ENCODE measurements at places on chromosomes 7 and 10.
A peak's percentile ranks its signal among the peaks of the same experiment; 100 is the strongest.

GRCh38 chr7:22477876-22478450, 22.0 kb downstream of the STEAP1B start:
- no peak for DNase-seq

- no peak for DNase-seq
Measured at GRCh38 chr7:2023877-2024566, 208.7 kb downstream of the MAD1L1 start.

GRCh38 chr10:43647576-43647975, 1.1 kb downstream of the ZNF32 start:
- no peak for DNase-seq

GRCh38 chr7:6228361-6229229, 43.8 kb downstream of the CYTH3 start:
- peak; percentile 22 for DNase-seq

GRCh38 chr10:112525200-112525599, 78.2 kb downstream of the VTI1A start:
- no peak for DNase-seq

GRCh38 chr7:8923164-8923806, 489.9 kb downstream of the NXPH1 start:
- no peak for DNase-seq

GRCh38 chr10:5575482-5576153, 50.9 kb downstream of the CALML3 start:
- DNase-seq = no peak
